ENCODE measurements at places on chromosomes 16 and 17.
A peak's percentile ranks its signal among the peaks of the same experiment; 100 is the strongest.

DNA sequence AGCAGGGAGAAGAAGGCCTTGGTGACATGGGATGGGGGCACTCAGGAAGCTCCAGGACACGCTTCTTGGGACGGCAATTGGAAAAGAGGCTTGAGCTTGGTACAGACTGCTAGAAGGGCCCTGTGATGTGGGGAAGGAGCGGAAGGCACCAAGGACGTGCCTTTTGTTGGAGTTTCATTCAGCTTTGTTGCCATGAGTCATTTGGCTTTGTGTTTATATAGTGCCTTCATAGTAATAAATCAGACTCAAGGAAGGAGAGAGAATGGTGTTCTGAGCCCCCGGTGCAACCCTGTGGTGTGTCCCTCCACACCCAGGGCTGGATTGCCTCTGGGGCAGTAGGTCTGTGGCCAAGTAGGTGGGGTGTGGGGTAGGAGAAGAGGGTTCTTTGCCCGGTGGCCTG is 7.4 kb upstream of the TBX4 start:
- no peak for DNase-seq

GRCh38 chr17:35799942-35800341 is 4.5 kb upstream of the MMP28 start:
- DNase-seq: no peak

DNA sequence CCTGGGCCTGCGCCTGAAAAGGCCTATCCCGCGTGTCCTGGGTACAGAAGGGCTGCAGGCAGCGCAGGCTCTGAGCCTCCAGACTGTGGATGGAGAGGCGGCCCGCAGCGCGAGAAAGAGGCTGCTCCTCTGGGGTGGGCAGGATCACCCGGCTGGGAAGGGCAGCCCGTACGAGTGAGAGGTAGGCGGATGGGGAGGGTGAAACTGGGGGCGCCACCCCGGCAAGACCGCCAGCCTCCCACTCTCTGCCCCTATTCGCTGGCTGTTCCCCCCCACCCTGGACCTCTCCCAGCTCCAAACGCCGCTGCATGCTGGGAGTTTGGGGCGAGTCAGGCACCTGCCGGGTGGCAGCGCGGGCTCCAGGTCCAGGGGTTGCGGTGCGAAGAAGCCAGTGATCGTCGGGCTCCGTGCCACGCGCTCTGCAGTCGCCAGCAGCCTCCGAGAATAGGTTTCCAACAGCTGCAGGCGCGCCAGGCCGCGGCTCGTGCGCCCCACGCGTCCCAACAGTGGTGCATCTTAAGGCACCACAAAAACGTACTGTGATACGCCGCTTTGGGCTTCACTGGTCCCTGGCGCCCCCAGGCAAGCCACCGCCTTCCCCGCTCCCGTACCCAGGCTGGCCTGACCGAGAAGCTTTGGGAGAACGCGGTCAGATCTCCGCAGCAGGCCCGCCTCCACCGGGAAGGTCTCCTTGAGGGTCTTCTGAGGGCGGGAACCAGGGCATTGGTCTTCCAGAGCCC is 1.1 kb downstream of the NOXO1 start:
- DNase-seq: no peak

GRCh38 chr17:19645734-19646201 is 2.8 kb upstream of the ALDH3A2 start:
- DNase-seq: peak; percentile 54
